Fibroblast of the conjunctiva (primary cell): ENCODE measurements at places on chromosomes 16 and 17.

GRCh38 chr16:46900455-46901235 is 16.5 kb downstream of the GPT2 start:
- no peak for DNase-seq

DNA sequence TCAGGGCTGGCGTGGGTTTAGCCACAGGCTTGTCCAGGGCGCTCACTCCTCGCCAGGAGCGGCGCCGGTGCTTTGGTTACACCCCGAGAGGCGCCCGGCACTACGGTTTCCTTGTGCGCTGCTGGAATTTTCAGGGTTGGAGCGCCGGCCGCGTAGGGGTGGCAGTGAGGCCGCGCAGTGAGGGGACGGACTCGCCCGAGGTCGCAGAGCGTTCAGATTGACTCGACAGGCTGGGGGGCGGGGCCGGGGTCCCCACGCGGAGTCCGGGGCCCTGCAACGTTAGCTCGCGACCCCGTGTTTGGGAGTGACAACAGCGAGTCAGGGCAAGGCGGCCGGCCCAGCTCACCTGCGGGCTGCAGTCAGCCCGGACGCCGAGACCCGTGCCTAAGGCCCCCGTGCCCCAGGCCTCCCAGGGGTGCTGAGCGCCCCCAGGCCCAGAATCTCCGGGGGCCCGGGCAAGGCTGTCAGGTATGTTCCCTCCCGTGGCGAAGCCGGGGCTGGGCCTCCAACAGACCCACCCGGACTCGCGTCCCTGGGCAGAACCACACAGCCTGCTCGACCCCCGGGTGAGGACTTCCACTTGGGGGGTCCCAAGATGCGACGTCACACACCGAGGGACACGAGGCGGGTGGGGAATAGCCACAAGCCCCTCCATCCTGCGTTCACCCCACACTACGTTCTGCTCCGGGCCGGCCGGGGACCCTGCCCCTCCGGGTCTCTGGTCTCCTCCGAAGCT is 1.3 kb upstream of the ACTG1 start:
- no peak for DNase-seq

GRCh38 chr17:16980813-16981731 is 9.2 kb upstream of the TNFRSF13B start:
- no peak for DNase-seq

DNA sequence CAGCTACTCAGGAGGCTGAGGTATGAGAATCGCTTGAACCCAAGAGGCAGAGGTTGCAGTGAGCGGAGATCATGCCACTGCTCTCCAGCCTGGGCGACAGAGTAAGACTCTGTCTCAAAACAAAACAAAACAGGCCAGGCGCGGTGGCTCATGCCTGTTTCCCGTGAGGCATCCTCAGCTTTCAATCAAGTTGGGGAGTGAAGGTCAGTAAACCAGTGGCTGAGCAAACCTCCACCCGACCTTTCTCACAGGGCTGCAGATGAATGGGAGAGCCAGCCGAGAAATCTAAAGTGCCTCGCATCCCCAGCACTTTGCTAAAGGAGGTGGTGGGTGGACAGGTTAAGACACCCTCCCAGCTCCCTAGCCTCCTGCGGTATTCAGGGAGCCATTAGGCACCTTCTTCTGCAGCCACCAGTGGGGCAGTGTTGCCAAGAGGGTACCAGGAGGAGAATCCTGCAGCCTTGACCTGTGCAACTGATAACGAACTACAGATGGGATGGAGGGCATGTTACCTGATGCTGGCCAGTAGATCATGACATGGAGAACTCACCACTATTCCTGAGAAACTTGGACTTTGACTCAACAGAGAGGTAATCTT is 59.0 kb downstream of the KPNA2 start:
- DNase-seq = no peak

DNA sequence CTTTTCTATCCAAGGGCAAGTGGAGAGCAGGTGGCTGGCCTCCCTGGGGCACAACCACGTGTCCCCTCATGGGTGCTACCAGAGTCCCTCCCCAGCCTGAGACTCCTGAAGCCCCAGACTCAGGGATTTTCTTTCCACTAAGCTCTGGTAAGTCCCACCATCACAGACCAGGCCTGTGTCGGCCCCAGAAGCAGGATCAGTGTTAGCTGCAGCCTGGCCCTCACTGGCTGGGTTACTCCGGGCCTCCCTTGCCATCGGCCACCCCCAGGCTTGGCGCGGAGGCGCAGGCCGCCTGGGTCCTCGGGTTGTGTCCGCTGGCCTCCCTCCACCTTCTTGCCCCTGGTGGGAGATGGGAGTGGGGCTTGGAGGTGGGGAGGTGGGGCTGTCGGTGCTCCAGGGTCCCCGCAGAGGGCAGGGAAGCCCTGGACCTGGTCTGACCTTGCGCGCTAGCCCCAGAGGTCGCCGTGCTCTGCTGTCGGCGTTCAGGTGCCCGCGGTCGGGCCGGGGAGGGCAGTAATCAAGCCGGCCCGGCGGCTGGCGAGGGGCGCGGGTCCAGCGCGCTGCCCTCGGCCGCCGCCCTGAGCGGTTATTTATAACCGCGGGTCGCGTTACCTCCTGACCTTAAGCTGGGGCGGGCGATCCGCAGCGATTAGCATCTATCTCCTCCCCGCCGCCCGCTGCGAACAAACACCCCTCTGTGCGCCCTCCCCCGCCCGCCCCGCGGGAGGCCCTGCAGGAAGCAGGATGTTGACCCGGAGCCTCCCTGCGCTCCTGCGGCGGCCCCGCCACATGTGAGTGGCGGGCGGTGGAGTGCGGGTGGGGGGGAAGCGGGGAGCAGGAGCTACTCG is 78.1 kb upstream of the TOB1 start:
- no peak for DNase-seq

DNA sequence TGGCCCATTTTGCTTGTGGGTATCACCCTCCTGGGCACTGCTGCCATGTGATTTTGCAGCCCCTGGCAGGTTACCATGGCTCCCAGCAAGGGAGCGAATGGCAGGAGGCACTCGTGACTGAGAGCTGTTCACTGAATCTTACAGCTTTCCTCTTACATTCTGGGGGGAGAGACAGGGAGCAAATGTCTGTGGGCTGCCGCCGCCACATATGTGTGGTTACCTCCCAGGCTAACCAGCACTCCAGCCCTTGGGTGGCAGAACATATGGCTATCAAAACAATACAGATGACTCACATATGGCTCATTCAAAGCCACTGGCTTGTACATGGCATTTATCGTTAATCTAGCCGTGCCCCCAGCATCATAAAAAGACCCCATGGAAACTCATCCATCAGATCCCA is 19.8 kb downstream of the GTF3C1 start:
- DNase-seq = no peak

GRCh38 chr16:386641-387156 is 4.9 kb upstream of the PGAP6 start:
- no peak for DNase-seq

GRCh38 chr17:32553168-32553567 is 66.4 kb downstream of the CDK5R1 start:
- DNase-seq = no peak

GRCh38 chr17:80918731-80919130 is 72.9 kb upstream of the CHMP6 start:
- DNase-seq = no peak

DNA sequence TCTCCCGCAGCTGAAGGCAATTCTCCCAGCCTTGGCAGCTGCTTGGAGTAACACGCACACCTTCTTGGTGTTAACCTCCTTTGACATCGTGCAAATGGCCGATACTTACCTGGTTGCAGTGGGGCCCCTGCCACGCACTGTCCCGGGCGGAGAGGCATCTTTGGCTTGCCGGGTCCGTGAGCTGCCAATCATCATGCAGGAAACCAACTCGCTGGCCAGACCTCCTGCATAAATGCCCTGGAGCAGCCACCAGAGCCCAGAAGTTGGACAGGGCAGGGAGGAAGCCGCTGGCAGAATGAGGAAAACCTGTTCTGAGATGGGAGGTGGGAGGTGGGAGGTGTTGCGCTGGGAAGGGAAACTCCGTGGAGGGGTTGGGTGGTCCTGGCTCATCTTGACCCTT is 41.7 kb upstream of the CREBBP start:
- DNase-seq = no peak
